ENCODE measurements at places on chromosomes 3 and 15.

GRCh38 chr3:7328339-7328738, 467.4 kb downstream of the GRM7 start:
- no peak for DNase-seq

- no peak for DNase-seq
Measured at GRCh38 chr15:65924004-65924403, 54.7 kb downstream of the RAB11A start.

DNA sequence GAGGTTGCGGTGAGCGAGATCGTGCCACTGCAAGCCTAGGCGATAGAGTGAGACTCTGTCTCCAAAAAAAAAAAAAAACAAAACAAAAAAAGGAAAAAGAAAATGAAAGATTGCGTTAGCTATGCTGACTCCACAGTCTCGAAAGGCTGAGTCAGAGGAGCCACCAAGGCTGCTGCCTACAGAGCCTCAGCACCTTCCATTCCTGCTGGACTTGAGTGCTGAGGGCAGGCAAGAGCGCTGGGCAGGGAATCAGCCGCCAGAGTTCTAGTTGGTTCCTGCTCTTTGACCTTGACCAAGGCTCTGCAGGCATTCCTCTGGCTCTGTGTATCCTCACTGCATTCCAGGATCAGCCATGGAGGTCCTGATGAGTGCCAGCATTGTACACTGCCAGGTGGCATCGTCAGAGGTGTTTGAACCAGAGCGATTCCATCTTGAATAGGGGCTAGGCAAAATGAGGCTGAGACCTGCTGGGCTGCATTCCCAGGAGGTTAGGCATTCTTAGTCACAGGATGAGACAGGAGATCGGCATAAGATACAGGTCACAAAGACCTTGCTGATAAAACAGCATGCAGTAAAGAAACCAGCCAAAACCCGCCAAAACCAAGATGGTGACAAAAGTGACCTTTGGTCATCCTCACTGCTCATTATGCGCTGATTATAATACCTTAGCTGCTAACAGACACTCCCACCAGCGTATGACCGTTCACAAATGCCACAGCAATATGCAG, 5.9 kb downstream of the MESP2 start:
- DNase-seq, result no peak

DNA sequence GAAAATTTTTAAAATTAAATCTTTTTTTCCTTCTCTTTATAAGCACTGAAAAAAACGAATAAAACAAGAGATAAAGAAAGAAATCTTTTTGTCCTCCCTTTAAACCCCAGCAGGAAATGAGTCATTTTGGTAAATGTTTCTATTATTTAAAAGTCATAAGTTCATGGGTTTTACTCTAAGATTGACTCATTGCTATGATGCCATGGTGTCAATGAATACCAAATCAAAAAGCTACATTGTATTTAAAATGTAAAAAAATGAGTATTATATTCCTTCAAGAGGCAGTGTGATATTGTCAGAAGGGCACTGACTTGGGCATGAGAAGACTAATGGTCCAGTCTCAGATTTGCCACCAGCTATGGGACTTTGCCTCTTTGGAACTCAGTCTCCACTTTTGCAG, 303.4 kb upstream of the DNAJC19 start:
- DNase-seq, result no peak

DNA sequence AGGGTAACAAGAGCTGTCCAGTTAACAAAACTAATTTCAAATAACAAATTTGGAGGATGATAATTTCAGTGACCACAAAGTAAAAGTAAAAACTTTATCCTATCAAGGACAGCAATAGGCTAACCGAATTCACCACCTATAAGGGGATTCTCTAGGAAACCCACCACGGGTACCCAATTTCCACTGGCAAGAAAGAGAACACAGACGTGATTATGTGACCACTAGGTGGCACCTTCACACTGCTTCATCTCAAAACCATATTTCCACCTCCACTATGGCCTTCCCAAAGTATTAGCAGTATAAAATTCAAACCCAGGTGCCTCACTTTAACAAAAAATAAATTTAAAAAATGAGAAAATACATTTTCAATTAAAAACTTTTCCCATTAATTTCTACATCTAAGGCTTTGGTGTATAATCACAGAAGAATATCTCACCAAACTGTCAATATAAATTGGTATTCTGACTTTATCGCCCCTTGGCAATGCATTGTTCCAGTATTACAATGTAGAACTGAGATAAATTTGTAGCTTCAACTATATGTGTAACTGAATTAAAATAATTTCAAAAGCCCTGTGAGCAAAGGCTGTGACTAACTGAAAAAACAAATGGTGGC, 96.5 kb downstream of the FSIP1 start:
- peak; percentile 30 for DNase-seq

- no peak for DNase-seq
Measured at GRCh38 chr15:92323525-92323924, 70.2 kb upstream of the ST8SIA2 start.

DNA sequence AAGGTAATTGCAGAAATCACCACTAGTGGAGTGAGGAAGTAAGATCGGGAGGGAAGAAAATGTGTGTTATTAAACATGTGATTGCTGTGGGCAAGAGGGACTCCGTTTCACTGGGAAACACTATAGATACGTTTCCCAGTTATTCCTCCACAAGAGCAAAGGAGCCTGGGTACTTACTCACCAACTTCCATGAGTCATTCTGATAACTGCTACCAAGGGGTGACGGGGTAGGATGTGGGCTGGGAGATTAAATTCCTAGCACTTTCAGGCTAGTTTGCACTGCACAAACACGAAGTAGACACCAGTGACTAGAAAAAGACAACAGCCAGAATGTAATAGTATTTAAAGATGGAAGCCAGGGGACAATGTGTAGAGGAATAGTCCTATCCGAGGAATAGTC, 812.9 kb upstream of the CFAP20DC start:
- DNase-seq, result no peak

DNA sequence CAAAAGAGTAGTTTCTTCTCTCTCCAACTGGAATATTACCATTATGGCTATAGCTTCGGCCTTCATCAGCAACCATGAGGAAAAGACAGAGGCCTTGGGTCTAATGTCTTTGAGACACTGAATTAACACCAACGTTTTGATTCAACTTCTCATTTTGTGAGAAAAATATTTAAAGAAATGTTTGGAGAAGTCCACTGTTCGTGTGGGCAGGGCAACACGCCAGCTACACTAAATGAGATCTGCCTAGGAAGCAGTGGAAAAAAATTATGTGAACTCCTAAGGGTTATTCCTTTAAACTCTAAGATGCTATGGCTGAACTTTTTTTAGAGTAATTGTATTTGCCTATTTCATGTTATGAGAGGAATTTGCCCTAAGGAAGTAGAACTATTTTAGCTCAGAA, 41.8 kb downstream of the NCEH1 start:
- no peak for DNase-seq

DNA sequence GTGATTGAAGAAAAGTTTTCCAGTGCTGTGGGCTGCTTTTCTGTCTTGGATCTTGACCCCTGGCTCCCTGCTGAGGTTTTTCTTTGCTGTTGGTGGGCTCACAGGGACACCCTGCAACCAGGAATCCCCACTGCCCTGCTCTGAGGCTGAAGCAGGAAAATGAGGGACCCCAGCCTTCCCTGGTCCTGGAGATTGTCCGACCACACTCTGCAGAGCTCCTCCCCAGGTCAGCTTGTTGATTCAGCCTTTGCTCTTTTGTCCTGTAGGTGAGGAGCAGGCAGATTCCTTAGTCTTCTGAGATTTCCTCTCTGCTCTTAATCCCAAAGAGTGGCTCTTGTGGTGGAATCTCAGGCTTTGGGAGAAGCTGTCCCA, 194.5 kb downstream of the RPLP1 start:
- DNase-seq, result no peak

GRCh38 chr3:54963641-54964040, 35.8 kb upstream of the LRTM1 start:
- DNase-seq, result no peak

GRCh38 chr3:133783762-133784161, 21.9 kb upstream of the SRPRB start:
- DNase-seq, result peak; percentile 39

DNA sequence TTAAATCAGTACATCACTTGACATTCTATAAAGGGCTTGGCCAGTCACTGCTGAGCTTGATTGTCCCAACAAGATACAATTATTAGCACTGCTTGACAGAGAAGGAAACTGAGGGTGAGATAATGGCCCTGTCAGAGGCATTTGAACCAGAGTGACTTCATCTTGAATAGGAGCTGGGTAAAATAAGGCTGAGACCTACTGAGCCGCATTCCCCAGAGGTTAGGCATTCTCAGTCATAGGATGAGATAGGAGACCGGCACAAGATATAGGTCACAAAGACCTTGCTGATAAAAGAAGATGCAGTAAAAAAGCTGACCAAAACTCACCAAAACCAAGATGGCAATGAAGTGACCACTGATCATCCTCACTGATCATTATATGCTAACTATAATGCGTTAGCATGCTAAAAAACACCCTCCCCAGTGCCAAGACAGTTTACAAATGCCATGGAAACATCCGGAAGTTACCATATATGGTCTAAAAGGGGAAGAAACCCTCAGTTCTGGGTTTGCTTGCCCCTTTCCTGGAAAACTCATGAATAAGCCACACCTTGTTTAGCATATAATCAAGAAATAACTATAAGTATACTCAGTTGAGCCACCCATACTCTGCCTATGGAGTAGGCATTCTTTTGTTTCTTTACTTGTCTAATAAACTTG, 239.1 kb upstream of the SETMAR start:
- DNase-seq, result no peak

- DNase-seq, result no peak
Measured at GRCh38 chr15:64527263-64527984, 67.0 kb downstream of the ZNF609 start.

- no peak for DNase-seq
Measured at GRCh38 chr3:115550285-115550761, 73.0 kb upstream of the GAP43 start.

- no peak for DNase-seq
Measured at GRCh38 chr3:69997631-69998307, 1.8 kb upstream of the SAMMSON start.
